ENCODE measurements at places on chromosomes 5 and 9.

- DNase-seq: no peak
These were observed 1825.6 kb upstream of the CDH9 start for GRCh38 chr5:28864006-28864405.

DNA sequence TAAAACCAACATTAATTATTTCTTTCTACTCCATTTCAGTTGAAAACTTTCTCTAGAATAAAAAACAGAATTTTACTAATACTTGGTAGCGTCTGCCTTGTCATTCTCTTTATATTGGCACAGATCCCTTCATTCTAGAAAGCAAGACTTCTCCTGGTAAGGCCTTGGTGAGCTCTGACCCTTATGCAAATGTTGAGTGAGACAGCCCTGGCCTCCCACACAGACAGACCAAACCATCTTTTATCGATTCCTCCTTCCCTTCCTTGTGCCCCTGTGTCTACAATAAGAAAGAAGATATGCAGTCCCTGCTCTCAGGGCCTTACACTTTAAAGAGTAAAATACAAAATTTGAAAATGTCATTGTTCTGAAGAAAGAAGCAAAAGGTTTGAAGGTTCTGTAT lies 262.2 kb downstream of the EFNA5 start:
- no peak for DNase-seq

DNA sequence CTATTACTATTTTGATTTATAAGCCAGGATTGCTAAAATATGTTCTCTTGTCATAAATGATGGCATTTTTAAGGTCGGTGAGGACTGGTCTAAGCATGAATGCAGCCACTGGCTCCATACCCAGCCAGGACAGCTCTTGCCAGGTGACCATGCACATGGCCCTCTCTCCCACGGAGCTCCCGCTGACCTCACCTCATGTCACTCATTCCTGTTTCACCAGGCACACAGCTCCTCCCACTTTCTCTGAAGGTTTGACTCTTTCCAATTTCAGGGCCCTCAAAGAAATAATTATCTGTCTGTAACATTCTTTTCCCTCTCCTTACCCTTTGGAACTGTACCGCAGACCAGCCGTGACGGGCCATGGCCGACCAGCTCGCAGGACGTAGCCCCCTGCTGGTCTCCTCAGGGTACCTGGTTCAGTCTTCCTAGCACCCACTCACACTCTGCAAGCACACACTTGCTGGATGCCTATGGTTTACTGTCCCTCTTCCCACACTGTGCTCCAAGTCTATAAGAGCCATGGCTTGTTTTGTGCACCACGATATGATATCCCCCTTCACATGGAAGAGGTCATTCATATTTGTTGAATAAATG lies 72.5 kb downstream of the LIFR start:
- DNase-seq: no peak

- no peak for DNase-seq
These were observed 541.4 kb upstream of the ZNF462 start for GRCh38 chr9:106321394-106322180.

DNA sequence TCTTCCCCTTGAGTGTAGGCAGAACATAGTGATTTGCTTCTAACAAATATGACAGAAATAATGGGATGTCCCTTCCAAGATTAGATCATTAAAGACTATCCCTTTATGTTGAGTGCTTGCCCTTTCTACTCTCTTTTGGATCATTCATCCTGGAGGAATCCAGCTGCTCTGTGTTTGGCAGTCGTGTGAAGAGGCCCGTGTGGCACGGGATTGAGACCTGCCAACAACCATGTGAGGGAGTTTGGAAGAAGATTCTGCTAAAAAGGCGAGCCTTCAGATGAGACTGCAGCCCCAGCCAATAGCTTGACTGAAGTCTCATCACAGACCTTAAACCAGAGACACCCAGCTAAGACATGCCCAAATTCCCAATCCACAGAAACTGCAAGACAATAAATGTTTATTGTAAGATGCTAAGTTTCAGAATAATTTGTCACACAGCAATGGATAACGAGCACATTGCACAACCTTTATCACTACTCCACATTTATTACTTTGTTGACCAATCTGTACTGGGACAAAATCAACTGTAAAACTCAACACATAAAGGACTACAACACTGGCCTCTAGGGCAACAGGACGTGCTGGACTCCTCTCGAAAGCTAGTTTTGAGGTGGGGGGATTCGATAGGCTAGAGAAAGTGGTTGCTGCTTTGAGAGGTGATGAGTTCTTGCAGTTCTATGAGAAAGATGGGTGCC lies 42.8 kb downstream of the ANGPTL2 start:
- no peak for DNase-seq

All from sciatic nerve (tissue), 2 donors.